ENCODE measurements at places on chromosomes 16 and 17.

DNA sequence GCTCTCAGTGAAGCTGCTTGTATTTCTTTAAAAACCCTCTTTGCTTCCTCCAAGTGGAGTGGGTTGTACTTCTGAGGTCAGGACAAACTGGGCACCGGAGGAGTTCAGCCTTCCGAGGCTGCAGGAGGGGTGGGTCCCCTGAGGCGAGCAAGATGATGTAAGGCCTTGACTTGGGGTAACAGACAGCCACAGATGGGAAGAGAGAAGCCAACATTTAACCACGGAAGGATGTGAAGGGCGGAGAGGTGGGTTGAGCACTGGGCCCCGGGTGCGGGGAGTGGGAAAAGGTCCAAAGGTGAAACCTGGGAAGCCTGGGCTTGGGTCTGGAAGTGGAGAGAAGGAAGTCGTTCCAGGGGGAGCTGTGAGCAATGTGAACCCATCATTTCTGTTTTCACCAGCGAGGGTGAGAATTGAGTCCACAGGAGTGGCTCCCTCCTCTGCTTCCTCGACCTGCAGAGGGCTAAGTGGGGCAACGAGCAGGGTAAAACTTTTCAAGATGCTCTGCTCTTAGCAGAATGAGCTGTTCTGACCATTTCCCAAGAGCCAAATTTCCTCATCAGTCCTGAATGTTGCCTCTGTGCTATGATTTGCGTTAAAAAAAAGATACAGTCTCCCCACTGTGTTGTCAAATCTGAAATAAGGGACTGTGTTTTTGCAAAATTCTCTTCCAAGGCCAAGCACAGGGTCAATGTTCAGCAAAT, 137.7 kb upstream of the CRHR1 start:
- peak; percentile 66 for DNase-seq

DNA sequence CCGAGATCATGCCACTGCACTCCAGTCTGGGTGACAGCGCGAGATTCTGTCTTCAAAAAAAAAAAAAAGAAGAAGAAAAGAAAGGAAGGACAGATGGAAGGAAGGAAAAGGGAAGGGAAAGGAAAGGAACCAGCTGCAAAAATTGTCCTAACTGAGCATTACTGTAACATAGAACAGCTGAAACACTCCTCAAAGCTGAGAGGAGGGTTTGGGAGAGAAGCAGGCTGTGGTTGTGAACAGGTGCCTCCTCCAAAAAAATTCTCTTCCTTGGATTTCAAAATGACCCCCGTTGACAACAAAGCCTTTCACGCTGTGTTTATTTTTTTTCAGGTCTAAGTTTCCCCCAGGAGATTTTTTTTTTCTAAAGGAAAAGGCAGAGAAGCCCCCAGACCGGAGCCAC, 541.4 kb downstream of the WWOX start:
- DNase-seq = no peak

- DNase-seq = no peak
Measured at GRCh38 chr16:72191551-72191950, 19.6 kb upstream of the PMFBP1 start.

DNA sequence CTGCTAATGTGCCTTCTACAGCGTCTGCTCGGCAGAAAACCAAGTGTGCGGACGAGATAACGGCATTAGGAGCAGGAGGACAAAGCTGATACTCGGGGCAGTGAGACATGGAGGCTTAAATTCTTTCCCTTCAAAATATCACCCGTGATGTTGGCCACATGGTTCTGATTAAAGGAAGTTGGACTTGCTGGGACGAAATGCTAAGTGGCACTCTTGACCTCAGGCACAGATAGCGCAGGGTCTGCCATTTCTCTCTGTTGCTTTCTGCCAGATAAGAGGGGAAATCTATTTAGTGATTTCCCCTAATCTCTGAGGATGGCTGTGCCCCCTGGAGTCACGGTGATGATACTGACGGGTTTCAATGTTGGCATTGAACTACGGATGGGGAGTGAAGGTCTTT, 509.6 kb upstream of the EEF2KMT start:
- DNase-seq = no peak

DNA sequence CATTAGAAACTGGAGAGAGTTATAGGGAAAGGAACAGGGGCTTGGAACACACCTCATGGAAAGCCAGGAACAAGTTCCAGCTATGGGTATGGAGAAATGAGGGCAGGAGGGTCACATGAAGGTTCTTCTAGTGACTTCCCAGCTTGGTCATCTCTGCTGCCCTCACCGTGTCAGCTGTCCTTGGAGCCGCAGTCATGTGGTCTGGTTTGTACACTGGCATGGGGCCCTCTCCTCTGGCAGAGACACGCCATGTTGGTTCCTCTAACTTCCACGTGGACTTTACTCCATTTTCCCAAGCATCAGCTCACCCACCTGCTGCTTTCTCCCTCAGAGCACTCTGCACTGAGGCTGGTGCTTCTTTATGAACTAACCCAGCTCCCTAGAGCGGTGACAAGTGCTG, 26.3 kb downstream of the MPG start:
- DNase-seq = no peak

DNA sequence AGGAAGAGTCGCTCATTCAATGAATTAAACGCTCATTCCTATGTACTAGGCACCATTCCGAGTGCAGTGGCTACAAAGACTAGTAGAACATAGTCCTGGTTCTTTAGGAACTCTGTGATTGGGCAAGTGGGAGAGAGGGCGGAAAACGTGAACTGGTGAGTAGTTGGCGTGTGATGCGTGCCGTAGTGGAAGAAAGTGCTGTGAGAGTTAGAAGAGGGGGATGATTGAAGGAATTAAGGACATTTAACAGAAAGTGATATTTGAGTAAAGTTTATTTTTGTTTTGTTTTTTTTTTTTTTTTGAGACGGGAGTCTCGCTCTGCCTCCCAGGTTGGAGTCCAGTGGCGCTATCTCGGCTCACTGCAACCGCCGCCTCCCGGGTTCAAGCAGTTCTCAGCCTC, 7.9 kb upstream of the SLFN14 start:
- no peak for DNase-seq

DNA sequence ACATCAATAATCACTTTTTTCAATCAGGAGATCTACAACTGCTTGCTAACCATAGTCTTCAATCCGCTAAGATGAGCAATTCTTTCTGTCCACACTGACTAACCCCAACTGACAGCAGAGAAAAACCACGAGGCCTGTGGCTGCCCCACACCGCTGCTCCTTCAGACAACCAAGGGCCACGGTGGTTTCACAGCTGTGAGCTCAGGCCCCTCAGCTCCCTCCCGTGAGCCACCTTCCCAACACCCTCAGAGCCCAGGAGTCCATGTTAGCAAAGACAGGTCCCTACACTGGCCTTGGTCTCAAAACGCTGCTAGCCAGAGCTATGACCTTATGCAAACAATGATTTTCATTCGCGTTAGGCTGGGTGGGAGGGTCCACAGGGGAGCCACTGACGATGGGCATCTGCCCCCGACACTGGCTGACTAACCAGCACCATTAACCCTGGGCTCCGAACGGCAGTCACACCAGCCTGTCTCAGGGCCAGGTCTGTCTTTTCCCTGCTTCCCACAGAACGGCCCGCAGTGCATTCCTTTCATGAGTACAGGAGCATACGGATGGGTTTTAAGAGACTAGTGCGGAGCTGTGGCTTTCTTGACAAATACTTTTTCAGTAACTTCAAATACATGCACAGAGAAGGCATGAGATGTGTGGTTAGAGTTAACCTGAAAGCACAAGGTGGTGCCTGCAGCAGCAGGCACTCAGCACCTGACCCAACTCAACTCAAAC, 67.3 kb downstream of the ANKRD11 start:
- DNase-seq = no peak

DNA sequence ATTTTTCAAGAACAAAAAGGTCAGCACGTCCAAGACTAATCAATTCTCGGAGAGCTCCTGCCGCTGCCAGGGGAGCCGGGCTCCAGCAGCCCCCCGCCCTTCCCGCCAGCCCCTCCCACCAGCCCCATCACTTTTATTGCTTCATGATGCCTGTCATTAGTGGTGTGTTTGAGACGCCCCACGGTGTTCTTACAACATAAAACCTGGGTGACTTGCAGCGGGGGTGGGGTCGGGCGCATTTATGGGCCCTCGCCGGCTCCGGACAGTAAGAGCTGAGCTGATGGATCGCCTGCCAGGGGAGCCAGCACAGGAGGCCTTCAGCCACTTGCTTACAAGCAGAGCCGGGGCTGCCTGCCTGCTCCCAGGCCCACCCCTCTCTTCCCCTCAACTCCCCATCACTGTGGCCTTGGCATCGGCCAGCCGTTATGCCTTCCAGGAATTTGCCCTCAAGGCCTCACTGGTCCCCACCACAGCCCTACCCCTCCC, 82.9 kb upstream of the CBX4 start:
- no peak for DNase-seq

DNA sequence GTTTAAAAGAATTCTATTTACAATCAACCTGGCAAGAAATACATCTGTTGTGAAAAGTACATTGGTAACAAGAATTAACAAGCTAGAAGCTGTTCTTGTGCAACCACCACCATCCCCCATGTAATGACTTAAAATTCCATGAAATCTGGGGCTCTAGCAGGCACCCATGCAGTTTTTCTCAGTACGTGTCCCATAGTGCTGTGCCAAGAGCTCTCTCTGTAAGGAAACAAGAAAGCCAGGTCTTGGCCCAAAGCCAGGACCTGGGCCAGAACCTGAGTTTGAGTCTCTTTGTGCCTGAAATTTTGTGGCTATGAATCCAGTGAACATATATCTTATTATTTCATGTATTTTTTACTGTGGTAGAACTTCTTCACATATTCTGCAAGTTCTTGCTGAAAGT, 46.6 kb downstream of the NUP93 start:
- no peak for DNase-seq

DNA sequence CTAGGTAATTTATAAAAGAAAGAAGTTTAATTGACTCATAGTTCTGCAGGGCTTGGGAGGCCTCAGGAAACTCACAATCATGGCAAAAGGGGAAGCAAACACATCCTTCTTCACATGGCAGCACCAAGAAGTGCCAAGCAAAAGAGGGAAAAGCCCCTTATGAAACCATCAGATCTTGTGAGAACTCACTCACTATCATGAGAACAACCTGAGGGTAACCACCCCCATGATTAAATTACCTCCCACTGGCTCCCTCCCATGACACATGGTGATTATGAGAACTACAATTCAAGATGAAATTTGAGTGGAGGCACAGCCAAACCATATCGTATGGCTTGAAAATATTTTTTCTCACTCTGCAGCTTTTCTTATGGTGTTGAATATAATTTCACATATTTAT, 151.7 kb downstream of the ANKFN1 start:
- no peak for DNase-seq

- no peak for DNase-seq
Measured at GRCh38 chr17:8072729-8073461, 14.6 kb downstream of the ALOX12B start.

- no peak for DNase-seq
Measured at GRCh38 chr17:31373150-31374093, 18.1 kb upstream of the RAB11FIP4 start.

- DNase-seq = no peak
Measured at GRCh38 chr17:80356231-80356856, 58.6 kb upstream of the ENDOV start.

DNA sequence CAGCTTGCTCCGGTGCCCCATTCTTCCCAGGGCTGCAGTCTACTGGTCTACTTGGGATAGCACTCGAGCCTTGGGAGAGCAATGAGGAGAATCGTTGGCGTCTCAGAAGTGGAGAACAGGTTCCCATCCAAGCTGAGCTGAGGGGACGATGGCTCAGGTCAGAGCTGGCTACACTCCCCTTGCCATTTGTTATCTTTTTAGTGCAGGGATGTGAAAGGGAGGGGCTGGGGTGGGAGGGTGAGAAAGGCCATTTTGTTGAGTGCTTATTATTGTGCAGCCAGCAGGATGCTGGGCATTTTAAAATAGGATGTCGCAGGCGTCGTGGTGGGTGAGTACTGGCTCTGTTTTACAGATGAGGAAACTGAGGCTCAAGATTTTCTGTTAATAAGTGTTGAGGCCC, 410.8 kb downstream of the SNX29 start:
- DNase-seq = no peak

GRCh38 chr17:17120294-17120693, 78.0 kb downstream of the MPRIP start:
- DNase-seq = no peak

- DNase-seq = no peak
Measured at GRCh38 chr16:14669776-14670175, 24.3 kb downstream of the PLA2G10 start.

DNA sequence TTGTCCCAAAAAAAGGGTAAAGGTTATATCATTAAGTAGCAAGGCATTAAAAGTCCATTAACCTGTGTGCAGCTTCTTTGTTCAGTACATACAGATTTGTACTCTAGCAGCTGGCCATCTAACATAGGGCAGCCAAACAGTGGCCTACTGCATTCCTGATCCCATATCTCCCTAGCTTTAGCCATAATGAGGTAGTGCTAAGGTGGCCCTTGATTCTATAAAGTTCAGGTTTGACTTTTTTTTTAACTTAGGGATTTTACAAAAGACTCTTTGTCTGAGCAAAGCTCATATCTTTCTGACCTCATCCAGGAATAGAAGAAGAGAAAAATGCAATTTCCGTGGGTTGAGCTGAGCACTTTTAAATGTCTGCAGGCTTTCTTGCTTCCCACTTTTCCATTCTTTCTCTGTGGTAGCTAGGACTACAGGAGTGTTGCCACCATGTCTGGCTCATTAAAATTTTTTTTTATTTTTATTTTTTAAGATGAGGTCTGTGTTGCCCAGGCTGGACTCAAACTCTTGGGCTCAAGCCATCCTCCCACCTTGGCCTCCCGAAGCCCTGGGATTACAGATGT, 19.5 kb upstream of the CDC6 start:
- no peak for DNase-seq

DNA sequence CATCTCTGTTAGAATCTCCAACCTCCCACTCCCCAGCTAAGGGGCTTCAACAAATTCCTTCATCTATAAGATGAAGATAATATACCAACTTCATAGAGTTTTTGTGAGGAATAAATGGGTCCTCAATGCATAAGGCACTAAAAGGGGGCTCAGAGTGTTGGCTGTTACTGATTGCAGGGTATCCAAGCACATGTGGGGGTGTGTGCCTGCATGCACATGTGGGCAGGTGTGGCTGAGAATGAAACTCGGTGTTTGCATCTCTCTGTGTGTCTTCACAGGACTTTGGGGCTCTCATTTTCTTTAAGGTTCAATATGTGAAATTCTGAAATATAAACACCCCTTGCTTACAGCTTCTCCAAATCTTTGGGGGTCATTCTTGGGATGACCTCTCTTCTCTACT, 4.1 kb upstream of the PPP1R9B start:
- no peak for DNase-seq

DNA sequence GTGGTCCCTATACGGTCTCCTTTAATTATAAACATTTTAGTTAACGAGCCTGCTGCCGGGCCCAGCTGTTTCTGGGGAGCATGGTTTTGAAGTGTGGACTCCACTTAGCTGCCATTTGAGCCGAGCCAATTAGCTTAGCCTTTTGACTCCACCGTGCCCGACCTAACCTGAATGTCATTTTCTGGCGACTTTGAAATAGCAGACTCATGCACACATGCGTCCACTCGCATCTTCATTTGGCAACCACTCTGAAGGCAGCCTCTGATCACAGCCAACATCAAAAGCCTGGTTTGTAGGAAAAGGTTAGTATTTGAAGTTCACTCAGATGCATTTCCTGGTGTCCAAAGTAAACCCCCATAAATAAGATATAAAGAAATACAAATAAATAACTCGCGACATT, 16.8 kb downstream of the AXIN2 start:
- DNase-seq = no peak

Data from sciatic nerve (tissue), 2 donors.